ENCODE measurements at places on chromosomes 5 and 9. TPM values are rescaled to one million over a fixed set of nuclear protein-coding genes. Genes with fewer than 3 reads are reported as not detected.

DNA sequence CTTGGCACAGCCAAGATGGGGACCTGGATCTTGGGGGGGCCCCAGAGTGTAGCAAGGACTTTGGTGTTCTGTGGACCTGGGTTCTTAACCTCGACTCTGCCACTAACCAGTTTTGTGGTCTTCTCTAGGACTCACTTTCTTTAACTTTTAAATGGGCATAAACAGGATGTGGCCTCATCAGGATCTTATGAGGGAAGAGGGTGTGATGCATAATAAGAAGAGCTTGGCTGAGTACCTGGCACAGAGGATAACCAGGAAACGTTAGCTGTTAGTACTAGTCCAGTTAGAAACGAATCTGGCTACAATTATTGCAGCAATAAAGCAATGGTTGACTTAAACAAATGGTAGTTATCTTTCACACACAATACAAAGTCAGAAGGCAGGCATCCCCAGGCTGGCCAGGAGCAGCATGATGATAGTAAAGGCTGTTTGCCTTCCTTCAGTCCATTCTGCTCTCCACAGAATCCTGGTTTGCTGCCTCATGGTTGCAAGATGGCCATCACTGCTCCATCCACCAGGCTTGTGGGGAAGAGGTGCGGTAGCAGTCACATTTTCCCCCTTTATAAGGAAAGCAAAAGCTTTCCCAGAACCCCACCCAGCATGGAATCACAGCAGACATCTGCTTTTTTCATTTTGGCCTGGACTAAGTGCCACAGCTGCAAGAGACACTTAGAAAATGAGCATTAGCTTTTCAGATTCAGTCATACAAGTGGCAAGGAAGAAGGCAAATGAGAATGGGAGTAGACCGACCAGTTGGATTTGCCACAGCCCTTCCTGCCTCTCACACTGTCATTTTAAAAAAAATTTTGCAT is 225.0 kb downstream of the AOPEP start:
- no peak for DNase-seq

DNA sequence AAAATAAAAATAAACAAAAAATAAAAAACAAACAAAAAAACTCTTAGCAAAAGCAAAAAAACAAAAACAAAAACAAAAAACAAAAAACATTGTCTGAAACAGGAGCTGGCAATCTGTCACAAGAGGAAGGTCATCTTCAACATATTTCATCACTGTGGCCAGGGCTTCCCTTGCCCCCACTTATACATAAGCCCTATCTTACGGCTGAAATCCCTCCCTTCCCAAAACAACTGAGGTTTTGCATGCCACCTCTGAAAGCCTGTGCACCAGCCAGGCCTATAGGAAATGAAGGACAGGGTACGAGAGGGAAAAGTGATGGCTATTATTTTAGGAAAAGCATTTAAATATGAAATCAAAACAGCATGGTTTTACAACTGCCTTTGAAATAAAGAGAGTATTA is 10.8 kb downstream of the MTMR12 start:
- no peak for DNase-seq

PDZD2 gene
- 0.09 TPM for total RNA-seq

- DNase-seq: no peak
These were observed 509.3 kb downstream of the KDM4C start for GRCh38 chr9:7266911-7267595.

DNA sequence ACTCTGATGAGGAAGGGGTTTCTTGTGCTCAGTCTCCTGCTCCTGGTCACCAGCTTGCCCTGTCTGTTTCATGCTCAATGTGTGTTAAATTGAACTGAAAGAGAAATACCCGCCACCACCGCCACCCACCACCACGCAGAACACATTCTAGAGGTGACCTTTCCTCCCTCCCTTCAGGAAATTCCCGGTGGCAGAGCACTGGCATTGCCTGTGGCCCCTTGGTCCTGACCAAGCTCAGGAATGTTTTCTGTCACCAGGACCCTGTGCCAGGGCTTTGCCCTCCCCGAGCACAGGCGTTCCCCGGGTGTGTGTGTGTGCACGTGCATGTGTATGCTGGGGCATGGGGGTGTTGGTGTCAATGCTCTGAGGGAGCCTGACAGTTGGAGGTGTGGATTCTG is 10.2 kb upstream of the SLC25A51 start:
- DNase-seq: no peak

- DNase-seq: no peak
These were observed 431 bp downstream of the FASTKD3 start for GRCh38 chr5:7868427-7868772.

- no peak for DNase-seq
These were observed 1596.1 kb upstream of the WWC1 start for GRCh38 chr5:166695326-166695725.

DNA sequence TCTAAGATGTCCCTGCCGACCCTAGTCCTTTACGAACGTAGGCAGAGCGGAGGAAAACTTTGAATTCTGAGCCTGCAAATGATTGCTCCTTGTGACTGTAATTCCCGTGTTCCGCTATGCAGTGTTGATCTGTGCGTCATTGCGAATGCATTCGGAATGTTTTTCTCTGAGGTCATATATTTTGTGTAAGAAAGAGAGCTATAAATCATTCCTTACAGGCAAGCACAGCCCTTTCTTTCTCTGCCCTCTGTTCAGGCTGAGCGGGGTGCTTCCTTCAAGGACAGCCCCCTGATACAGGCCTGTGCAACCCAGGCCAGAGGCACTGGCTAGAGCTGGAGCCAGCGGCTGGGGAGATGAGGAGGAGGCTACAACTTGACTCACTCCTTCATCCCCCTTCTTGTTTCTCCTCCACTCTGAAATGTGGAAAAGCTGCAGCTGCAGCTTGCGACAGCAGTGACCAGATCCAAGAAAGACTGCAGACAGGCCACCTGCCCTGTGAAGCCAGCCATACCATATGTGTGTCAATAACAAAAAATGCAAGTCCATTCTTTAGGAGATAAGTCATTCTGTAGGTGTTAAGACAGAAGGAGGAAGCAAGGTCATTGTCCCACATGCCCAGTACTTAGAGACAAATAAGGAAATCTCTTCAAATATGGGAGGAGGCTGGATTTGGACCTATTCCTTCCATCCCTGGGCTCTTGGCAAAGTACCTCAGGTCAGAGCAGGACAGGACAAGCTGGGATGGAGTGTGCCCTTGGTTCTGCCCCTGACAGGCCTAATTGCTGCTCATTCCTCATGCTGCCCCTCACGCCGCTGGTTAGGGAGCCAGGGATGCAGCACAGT is 345.7 kb upstream of the WWC1 start:
- peak; percentile 61 for DNase-seq

ADCY2 gene
- not detected for total RNA-seq

GRCh38 chr5:57368010-57368409 is 114.6 kb downstream of the ACTBL2 start:
- peak; percentile 25 for DNase-seq

DNA sequence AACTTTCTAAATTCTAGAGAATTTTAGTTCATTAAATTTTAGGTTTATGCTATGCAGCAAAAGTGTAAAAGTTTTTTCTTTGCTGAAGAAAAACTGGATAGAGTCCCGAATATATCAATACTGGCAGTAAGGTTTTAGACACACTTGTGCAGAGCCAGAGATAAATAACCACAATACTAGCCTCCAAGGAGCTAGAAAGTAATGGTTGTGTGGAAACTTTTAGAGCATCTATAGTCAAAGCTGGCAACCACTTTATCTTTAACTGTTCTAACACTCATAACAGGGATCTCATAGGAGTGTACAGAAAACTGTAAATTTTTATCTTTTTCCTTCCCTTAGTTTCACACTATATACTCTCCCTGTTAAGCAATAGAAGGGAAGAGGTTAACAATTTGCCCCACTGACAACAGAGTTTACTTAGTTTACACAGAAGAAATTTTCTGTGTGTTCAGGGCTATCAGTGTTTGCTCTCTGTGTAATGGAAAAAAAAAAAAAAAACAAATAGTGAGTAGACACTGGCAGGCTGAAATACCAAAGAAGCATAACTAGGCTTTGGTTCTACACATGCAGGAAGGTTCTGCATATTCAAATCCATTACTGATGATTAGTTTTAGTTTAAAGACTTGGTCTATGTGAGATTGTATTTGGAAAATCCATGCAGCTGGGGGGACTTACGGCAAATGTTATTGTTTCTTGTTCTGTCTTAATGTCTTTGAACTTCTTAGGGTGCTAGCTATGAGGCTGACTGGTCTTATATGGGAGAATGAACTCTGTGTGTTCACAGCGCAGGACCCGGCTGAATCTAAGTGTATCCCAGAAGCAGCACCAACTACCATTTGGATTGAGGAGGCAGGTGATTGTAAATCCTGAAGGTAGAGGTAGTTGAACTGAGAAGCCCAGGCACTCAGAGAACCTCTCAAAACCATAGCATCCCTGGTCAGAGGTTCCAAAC is 187.6 kb downstream of the PCSK1 start:
- DNase-seq: no peak

ITGA1 gene
- total RNA-seq: 52.1 TPM

DNA sequence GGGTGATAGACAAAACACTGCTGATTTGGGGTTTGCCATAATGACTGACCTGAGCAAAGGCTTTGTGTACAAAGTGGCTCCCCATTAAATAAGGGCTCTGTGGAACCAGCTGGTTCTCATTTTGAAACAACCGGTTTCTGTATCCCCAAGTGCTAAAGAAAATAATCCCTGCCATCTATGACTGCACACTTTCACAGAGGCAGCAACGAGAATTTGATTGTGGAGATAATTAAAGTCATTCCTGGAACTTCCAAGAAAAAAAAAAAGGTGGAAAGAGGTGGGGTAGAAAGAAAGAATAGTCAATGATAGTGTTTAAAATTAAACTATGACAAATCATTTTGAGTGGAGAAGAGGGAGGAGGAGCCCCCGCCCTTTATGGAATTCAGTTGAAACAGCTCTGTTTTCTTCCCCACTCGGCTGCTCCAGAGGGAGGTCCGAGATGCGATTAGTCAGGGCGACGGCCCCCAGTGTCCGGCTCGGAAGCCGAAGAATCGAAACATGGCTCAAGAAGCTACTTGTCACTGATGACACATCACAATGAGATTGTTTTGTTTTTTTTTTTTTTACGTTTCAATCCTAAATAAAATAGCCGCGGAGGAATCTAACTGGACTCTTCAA is 38.4 kb downstream of the EBF1 start:
- DNase-seq: peak; percentile 11

GRCh38 chr5:121819682-121820261 is 31.9 kb upstream of the FTMT start:
- DNase-seq: no peak
